CMK (cell line): ENCODE measurements at places on chromosomes 7 and 10.

DNA sequence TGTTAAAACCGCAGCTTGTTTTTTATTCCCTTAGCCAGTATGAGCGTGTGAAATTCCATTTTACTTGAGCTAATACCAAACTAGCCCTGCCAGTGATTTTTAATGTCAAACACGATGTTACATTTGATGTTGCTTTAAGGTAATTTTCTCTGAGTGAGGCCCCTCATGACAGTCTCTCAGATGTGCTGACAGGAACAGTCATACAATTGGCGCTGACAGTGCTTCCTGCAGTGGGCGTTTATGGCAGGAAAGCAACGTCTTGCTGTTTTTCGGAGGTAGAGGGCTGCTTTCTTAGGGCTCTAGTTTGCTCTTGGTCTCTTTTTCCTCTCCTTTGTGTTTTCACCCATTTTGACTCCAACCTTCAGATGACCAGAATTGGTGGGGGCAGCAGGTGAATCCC lies 19.3 kb downstream of the PON1 start:
- DNase-seq: no peak

- no peak for DNase-seq
Observed at GRCh38 chr7:27183682-27184336, 1.2 kb downstream of the HOXA11 start.

DNA sequence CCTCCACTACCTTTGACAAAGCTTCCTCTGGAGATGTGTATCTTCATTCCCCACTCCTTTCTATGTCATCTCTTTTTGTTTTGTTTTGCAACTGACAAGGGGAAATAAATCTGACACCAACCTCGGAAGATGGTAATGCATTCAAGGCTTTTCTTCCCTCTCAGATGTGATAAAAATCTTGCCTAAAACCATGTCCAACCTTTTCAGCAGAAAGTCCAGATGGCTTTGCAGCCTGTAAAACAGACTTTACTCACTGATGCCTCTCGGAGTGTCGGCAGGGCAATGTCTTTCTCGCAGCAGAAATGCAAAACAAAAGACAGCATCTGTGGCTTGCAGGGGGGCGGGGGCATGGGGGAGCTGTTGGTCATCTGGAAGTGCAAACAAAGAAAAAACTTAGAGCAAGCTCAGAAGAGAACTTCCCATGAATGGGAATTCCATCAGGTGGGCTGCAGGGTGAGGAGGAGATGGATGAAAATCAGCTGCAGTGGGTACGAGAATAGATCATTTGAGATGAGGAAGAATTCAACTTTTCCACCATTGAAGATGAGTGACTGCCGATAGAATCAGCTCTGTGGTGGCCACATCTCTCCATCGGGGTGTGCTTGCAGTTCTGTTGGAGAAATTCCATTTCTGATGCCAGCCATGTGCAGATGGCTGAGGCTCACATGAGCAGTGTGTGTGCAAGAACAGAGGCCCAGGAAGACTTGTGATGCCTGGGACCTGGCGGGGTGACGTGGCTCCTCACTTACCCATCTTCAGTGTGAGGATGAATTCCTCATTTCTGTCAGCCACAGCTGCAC lies 237.7 kb downstream of the WDR37 start:
- no peak for DNase-seq

DNA sequence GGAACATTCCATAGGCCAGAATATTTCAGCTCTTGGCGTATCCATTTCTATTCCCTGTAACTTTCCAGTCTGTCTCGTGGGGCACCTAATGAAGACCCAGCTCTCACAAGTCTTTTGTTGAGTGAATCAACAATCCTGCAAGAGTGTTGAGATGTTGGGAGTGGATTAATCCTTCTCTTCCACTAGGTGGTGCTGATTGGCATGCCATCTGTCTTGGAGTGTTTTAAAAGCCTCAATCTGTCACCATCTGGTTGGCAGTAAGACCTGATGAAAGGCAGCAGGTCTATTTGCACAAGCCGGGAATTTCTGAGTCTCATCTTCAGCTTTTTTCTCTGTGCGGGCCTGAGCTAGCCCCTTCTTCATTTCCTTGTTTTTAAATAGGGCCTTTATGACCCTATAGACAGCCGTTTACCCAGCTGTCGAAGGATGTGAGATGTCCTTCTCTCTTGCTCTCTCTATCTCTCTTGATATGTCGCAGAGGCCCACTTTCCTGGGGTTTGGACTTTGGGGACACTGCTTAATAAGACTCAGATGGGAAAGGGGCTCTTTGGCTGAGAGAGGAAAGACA lies 180.5 kb downstream of the ZNF365 start:
- no peak for DNase-seq

DNA sequence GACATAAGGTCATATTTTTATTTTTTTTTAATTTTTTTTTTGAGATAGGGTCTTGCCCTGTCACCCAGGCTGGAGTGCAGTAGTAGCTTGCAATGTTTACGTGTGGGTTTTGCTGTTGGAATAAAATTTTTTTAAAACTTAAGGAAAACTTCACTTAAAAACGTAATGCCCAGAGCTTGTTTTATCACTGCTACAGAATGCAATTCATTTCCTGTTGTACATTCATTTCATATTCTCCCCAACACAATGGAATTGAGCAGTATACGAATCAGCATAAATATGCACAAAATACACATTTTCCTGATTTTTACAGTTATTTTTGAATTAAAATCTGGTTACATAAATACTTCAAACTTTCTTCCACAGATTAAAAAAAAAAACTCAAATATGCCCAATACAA lies 40.3 kb downstream of the RSU1 start:
- DNase-seq: no peak

DNA sequence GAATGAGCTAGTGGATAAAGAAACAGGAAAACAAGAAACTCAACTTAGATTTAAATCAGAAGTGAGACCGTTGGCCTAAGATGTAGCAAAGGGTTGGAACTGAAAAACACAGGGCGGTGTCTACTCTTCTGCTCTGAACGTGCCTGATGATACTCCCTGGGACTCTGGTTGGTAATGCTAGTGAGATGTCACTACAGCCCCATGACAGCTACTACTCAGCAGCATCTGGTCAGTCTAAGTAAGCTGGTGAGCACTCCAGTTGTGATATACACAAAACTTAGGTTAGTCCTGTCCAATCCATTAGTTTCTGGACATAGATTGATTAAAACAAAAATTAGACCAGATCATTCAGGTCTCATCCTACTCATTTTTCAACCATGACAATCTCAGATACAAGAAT lies 15.4 kb downstream of the MYPN start:
- DNase-seq: no peak

GRCh38 chr10:106226828-106227227 lies 937.7 kb downstream of the SORCS1 start:
- DNase-seq: no peak

DNA sequence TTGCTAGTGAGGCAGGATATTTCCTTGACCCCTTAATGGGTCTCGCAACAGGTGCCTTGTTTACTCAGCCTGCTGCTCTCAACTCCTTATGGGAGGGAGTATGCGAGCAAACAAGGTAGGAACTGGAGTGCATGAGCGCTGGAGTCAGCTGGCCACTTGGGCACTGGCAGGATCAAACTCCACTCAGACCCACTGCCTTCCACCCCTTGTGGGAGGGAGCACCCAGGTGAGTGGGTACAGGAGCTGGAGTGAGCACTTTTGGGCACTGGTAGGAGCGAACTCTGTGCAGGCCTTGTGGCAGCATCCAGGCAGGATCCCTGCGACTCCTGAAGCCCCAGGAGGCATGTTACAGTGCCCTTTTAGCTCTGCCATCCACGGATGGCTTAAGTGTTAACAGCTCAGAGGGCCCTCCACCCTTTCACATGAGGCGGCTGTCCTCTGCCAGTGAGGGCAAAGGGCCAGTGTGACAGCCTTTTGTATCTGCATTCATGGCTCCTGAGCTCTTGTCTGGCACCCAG lies 123.2 kb downstream of the ST7 start:
- no peak for DNase-seq

- no peak for DNase-seq
Observed at GRCh38 chr7:70571403-70571934, 560.5 kb upstream of the GALNT17 start.

GRCh38 chr10:124949543-124949942 lies 7.6 kb downstream of the ZRANB1 start:
- DNase-seq: no peak

- no peak for DNase-seq
Observed at GRCh38 chr10:23478570-23478969, 39.7 kb downstream of the OTUD1 start.

DNA sequence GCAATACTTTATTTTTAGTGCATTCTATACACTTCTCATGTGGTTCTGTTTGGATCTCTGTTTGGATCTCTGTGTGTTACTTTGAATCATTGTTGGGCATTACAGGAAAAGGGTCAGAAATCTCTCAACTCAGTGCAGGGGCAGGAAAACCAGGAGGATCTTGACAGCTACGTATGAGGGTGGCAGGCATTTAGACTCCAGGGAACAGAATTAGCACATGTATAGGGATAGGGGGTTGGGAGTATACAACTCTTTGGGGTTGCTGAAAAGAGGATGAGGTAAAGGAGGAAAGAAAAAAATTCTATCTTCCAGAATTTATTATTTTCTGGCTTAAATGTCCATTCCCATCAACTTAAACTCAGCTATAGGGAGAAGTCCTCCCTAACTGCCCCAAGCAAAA lies 59.4 kb upstream of the MKI67 start:
- no peak for DNase-seq

- no peak for DNase-seq
Observed at GRCh38 chr7:131640686-131641085, 84.3 kb upstream of the PODXL start.

GRCh38 chr7:80288175-80289122 lies 153.8 kb downstream of the GNAI1 start:
- DNase-seq: no peak

- no peak for DNase-seq
Observed at GRCh38 chr7:34061149-34061548, 155.8 kb downstream of the BMPER start.

GRCh38 chr7:107660381-107661080 lies at the start of gene SLC26A4:
Gene SLC26A4 (plus strand): TSS chr7:107660828. CDS start chr7:107661642, 814 bp downstream.
- DNase-seq: no peak
